Activated T-cell treated with anti-CD3 and anti-CD28 coated beads, Interleukin-2, amount 50 U/mL, for 1 hour (primary cell): ENCODE measurements at places on chromosomes 2 and 18.

- DNase-seq, result no peak
Observed at GRCh38 chr2:44126106-44126797, 42.4 kb upstream of the PPM1B start.

GRCh38 chr2:238704471-238705225 lies 143.2 kb upstream of the TWIST2 start:
- no peak for DNase-seq

- no peak for DNase-seq
Observed at GRCh38 chr2:104847586-104848160, 6.2 kb upstream of the POU3F3 start.

- no peak for DNase-seq
Observed at GRCh38 chr18:10784596-10785202, 258.9 kb downstream of the NAPG start.

GRCh38 chr2:213220967-213221603 lies 63.2 kb upstream of the SPAG16 start:
- no peak for DNase-seq

DNA sequence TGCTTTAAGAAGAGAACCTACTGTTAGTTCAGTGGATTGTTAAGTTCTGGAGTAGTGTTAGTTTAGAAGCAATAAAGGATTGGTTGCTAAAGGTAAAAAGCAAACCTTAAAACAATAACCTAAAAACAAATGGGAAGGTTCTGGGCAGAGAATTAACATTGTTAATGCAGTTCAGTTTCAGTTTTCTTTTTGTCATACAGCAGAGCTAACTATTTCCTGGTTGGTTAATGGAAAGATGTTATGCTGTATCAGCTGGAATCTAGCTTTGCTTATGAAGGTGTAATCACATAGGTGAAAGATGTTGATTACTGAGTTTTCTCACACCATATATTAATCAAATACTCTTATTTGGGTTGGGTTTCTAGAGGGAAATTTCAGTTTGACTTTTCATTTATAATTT lies 23.8 kb downstream of the SMAD4 start:
- no peak for DNase-seq
